ENCODE measurements at places on chromosomes 16 and 17. TPM values are rescaled to one million over a fixed set of nuclear protein-coding genes. Genes with fewer than 3 reads are reported as not detected.

DNA sequence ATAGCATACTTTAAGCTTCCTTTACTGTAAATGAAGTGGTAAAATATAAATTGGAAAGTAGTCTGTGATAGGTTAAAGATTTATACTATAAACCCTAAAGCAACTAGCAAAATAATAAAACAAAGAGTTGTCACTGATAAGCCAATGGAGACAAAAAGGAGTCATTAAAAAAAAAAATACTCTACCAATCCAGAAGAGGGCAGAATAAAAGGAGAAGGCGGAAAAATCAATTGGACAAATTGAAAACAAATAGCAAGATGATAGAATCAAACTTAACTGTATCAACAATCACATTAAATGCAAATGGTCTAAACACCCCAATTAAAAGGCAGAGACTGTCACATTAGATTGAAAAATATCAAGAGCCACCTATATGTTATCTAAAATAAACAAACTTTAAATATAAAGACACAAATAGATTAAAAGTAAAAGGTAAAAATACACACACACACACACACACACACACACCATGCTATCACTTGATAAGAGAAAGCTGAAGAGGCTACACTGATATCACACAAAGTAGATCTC lies 71.8 kb downstream of the CACNG1 start:
- DNase-seq = no peak

GRCh38 chr17:71870546-71870862 lies 250.3 kb upstream of the SOX9 start:
- DNase-seq = no peak

GRCh38 chr16:1635070-1635469 lies 22.9 kb downstream of the CRAMP1 start:
- DNase-seq = no peak

DNA sequence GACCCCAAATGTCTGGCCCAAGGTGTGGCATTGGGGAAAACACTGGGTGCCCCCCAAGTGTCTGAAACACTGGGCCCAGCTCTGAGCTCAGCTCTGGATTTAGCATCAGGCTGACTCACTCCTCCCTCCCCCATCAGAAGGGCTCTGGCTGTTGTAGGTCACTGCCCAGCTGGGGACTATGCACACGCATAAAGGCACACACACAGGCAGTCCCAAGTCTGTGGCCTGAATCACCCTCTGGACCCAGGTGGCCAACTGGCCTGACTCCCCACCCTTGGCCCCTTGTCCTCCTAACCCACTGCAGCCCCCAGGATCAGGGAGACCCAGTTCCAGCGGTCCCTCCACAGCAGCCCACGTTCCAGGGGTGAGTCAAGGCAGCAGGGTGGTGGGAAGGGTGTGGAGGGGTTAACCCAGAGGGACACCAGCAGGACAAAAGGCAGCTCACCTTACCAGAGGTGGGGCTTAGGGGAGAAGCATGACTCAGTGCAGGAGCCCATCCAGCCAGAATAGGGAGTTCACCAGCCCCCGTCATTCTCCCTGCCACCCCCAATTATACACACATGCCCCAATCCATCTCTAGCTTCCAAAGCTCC lies 47.0 kb downstream of the MYO18A start:
- no peak for DNase-seq

DNA sequence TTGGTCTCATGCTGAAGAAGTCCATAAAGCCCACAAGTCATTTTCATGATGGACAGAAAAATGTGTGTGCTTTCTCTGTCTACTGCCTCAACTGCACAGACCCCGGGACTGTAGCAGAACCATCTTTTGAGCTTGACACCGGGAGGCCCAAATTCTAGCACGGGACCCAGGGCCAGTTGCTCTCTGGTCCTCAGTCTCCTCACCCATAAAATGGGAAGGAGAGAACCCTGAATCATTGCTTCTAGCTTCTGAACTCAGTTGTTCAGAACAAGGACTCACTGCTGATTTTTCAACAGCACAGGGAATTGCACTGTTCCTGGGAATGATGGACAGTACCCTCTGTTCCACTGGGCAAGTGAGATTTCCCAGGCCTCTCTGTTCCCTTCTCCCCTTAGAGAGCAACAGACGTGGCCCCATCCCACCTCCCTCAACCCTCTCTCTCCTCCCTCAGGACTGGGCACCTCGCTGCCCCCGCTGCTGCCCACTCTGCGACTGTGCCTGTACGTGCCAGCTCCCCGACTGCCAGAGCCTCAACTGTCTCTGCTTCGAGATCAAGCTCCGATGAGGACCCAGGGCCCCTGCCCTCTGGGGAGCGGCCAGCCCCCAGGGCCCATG lies 2.2 kb upstream of the ALDOA start:
- DNase-seq = no peak

GRCh38 chr17:80927791-80928216 lies 63.8 kb upstream of the CHMP6 start:
- DNase-seq = no peak

- DNase-seq = peak; percentile 40
These were observed 55.7 kb upstream of the CNEP1R1 start for GRCh38 chr16:49969091-49970030.

Gene NGFR
- 12.1 TPM for polyA plus RNA-seq

GRCh38 chr16:65015599-65015998 lies 106.3 kb downstream of the CDH11 start:
- DNase-seq = no peak

Gene ANKRD40CL
- polyA plus RNA-seq = 0.60 TPM

DNA sequence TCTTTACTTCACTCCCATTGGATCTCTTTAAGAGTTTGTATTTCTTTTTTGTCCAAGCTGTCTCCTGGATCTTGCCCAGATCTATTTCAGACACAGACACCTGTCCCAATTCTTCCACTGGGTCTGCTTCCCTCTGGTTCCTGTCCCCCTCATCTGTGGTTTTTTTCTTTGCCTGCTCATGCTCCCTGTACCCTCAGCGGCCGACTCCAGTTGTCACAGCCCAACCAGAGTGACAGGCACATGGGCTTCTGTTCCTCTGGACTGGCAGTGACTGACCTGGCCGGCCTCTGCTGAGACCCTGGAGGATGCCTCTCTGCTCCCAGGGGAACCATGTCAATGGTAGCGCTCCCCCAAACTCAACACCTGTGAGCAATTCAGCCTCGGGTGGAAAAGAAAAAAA lies 142.6 kb downstream of the WSCD1 start:
- DNase-seq = no peak

GRCh38 chr17:15039366-15039765 lies 225.8 kb downstream of the PMP22 start:
- no peak for DNase-seq

GRCh38 chr17:10631048-10631700 lies 25.9 kb downstream of the MYH3 start:
- no peak for DNase-seq

Gene TMEM238L
- polyA plus RNA-seq = not detected

DNA sequence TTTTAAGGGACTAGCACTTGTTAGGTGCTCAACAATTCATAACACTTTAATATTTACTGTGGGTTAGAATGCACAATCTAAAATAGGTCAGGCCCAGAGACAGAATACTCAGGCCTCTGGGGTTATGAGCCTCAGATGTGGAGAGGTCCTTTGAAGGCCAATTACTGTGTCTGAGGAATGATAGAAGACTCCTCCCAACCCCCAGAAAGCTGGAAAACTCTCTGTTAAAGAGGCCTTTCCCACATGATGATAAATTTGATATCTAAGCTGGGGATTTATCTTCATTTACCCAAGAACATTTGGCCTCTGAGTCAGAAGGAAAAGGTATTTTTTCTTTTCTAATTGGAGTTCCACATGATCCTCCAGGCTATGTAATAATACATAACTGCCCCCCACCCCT lies 41.1 kb upstream of the MMD start:
- DNase-seq = no peak

DNA sequence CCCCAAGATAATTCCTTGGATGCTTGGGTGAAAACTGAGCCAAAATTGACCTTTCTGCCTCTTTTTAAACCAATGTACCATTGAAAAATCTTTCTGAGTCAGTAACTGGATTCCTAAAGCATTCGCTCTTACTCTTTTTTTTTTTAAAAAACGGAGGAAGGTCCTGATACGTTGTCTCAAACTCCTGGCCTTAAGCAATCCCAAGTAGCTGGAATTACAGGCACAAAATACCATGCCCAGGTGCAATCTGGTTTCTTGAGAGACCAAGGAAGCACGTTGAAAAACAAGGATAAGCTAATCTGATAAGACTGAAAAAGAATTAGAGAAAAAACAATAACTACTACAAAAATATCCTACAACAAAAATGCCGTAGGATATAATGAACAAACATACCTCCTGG lies 136.5 kb downstream of the SSH2 start:
- no peak for DNase-seq

Gene SAMD14
- polyA plus RNA-seq = 19.7 TPM

- DNase-seq = no peak
These were observed 73.9 kb upstream of the ATF7IP2 start for GRCh38 chr16:10312008-10312407.

DNA sequence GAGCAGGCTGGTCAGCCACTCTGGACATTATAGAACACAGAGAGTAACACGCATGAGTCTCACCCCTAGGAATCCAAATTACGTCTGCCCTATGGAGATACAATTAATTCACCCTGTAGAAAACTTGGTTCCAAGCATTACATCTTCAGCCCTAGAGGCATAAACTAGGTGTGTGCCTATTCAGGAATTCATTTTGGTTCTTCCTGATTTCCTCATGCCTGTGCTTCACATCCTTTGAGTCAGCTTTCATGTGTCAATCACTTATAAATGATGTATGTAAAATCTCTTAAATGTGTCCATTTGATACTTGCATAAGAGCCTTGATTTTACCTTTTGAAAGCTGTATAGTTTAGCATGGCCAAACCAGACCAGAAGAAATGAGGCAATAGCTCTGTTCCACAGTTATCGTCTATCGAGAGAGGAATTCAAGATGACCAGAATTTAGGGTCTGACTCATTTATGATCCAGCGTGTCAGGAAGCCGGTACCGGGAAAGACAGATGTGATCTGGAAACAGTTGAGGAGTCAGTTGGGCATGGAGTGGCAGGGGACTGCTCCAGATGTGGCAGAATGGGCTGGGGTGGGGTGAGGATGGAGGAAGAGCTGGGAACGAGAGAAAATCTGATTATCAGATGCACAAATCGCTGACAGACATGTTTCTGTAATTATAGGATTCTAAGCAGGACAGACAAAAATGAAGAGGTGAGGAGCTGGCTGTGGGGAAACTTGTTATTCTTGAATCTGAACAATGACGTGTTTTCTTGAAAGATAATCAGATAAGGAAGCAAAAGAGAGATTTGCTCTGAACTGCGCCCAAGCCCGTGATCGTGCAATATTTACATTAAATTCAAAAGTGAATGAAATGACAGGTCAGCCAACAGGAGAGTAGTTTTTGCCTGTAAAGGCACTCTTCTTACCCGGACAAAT lies 76.7 kb downstream of the C16orf95 start:
- no peak for DNase-seq

DNA sequence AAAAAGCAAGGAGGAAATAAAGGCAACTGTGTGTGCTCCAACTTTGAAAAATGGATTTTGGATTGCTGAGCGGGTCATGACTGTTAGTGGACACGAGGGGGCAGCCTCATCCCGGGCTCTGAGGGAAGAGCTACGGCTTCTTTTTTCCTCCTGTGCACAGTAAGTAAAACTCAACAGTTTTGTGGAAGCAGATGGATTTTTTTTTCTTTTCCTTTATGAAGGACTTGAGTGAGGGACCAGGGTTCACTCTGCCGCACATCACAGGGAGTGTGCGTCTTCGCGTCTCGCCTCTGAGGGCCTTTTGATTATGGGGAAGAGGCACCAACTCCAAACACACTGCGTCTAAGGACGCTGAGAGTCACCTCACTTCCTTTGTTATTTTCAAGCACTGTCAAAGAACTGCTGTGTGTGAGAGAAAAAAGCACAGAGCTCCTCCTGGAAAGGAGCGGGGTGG lies 80.3 kb upstream of the GOT2 start:
- peak; percentile 45 for DNase-seq

DNA sequence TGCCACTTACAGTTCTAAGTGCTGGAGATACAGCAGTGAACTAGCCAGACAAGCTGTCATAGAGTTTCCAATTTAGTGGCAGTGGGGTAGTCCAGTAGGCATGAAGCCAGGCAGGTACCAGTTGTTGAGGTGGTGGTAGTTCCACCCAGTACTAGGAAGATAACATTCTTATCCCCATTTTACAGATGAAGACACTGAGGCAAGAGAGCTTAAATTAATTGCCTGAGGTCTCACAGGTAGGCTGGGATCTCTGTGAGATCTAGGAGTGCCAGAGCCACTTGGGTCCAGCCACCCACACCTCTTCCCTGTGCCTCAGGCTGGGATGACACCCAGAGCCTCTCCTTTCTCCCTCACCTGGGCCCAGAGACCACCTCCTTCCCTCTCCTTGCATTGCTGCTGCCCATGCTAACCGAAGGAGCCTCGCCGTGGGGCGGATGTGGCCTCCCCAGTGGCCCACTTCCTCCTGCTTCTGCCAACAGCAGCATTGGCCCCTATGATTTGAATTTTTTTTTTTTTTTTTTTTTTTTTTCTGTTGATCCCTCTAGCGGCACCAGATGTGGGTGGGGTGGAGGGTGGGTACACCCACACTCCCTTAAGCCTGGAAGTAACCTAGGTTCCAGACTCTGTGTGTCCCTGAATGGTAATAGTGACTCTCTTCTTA lies 114.0 kb downstream of the PRKCB start:
- no peak for DNase-seq

GRCh38 chr16:82713778-82714177 lies 87.0 kb downstream of the CDH13 start:
- no peak for DNase-seq

Gene TMEM92
- 7.5 TPM for polyA plus RNA-seq

GRCh38 chr17:70336411-70336810 lies 167.1 kb downstream of the KCNJ2 start:
- DNase-seq = no peak

Gene TBC1D28
- not detected for polyA plus RNA-seq

DNA sequence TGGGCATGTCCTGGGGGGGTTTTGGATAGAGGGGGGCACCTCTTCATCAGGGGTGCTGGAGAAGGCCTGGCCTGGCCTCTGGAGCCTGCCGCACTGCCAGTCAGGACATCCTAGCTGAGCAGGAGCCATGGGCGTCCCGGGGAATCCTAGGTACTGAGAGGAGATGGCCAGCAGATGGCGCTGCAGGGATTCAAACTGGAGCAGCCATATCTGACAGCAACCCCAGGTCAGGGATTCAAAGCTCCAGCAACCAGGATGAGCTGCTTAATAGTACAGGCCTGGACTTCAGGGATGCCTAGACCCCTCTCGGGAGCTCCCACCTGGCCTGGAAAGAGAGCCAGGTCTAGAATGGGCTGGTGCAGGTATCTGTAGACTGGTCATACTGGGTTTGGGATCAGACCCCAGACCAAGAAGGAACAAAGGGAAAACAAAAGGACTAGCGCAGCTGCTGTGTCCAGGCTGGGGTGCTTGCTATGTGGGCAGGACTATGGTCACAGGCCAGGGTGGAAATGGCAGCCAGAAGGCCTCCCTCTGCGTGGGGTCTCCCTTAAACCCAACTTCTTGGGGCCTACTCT lies 306.9 kb upstream of the RBFOX1 start:
- peak; percentile 50 for DNase-seq

Gene ITPRIPL2
- polyA plus RNA-seq = 31.5 TPM

Gene EVPL
- 43.9 TPM for polyA plus RNA-seq

GRCh38 chr17:82383411-82383810 lies 11.8 kb downstream of the UTS2R start:
- DNase-seq = no peak

Gene HOXB6
- 12.8 TPM for polyA plus RNA-seq

- DNase-seq = no peak
These were observed 4.8 kb downstream of the KLHL11 start for GRCh38 chr17:41860254-41860931.

Gene DNAI2
- polyA plus RNA-seq = 3.5 TPM

Data from right lung (tissue), 10 donors.